Activated T-cell treated with anti-CD3 and anti-CD28 coated beads for 1 hour (primary cell): ENCODE measurements at places on chromosomes 3 and 15.

- no peak for DNase-seq
Measured at GRCh38 chr3:185521349-185522138, 22.7 kb upstream of the TMEM41A start.

DNA sequence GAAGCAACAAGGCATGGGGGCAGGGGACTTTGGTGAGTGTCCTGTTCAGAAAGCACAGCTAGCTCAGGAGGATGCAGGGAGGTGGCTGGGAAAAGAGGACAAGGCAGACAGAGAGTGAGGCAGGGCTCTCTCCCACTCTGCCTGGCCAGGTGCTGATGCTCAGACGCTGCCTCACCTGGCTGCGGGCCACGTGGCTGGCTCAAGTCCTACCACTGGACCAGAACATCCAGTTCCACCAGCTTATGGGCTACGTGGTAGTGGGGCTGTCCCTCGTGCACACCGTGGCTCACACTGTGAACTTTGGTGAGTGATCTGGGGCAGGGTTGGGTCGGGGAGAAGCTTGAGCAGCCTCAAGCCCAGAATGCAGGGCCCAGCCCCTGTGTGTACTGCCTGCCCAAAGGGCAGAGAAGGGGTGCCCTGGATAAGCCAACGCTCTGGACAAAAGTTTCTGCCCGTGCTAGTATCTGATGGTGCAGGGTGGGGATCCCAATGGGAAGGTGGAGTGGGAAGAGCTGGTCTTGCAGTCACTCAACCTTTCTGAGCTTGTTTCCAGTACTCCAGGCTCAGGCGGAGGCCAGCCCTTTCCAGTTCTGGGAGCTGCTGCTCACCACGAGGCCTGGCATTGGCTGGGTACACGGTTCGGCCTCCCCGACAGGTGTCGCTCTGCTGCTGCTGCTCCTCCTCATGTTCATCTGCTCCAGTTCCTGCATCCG, 20.9 kb downstream of the NOX5 start:
- no peak for DNase-seq

- DNase-seq: no peak
Measured at GRCh38 chr3:135581806-135582205, 383.7 kb upstream of the PPP2R3A start.

GRCh38 chr15:37516621-37517020, 416.3 kb upstream of the MEIS2 start:
- DNase-seq: no peak

DNA sequence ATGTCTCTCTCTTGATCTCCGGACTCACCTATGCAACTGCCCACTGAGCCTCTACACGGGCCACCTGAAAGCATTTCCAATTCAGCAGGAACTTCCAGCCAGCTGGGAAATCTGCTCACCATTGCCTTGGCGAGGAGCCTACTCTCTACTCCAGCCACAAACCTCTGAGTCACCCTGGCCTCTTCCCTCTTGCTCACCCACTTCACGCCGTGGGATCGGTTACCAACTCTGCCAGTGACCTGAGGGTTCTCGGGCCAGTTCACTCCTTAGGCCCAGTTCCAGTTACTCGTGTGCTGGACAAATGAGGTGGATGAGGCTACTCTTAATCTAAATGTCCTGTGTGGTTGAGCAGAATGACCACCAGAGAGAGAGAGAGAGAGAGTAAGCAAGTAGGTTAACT, 70.1 kb downstream of the CEMIP start:
- DNase-seq: no peak

DNA sequence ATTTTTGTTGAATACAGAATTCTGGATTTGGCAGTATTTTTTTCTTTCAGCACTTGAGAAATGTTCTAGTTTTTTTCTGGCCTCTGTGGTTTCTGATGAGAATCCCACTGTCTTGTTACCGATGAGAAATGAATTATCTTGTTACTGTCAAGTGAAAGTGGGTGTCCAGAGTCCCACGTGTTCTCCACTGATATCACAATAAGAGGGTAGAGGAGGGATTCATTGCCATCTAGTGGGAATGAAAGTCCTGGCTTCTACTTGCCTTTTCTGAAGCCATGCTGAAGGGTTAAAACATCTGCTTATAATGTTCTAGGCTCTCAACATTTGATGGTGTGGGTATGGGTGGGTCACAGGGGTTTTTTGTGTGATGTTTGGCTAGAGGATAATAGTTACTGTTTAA, 66.1 kb downstream of the SEC22A start:
- no peak for DNase-seq
